ENCODE measurements at places on chromosomes 1 and 21. TPM values are rescaled to one million over a fixed set of nuclear protein-coding genes. Genes with fewer than 3 reads are reported as not detected.

- peaks cover 2% of the 10 kb centered on the region for H3K4me1 ChIP-seq
- H3K27ac ChIP-seq = no peak overlapping the region
- H3K27me3 ChIP-seq = peaks cover 7% of the 10 kb centered on the region
- no peak overlapping the region for H3K4me3 ChIP-seq
These were observed 16.4 kb downstream of the EPHA2 start for GRCh38 chr1:16139473-16139962.

- no peak overlapping the region for H3K4me3 ChIP-seq
- no peak for DNase-seq
- H3K4me1 ChIP-seq = no peaks in the 10 kb centered on the region
- no peaks in the 10 kb centered on the region for H3K27me3 ChIP-seq
- no peak overlapping the region for H3K27ac ChIP-seq
These were observed 11.4 kb downstream of the DEPDC1 start for GRCh38 chr1:68485431-68486022.

- no peaks in the 10 kb centered on the region for H3K27me3 ChIP-seq
- H3K27ac ChIP-seq = no peak overlapping the region
- no peak overlapping the region for H3K4me3 ChIP-seq
- no peaks in the 10 kb centered on the region for H3K36me3 ChIP-seq
These were observed 138.2 kb upstream of the BRINP3 start for GRCh38 chr1:190615818-190616217.

- no peaks in the 10 kb centered on the region for H3K36me3 ChIP-seq
- no peaks in the 10 kb centered on the region for H3K27me3 ChIP-seq
- no peak overlapping the region for H3K4me3 ChIP-seq
- no peak overlapping the region for H3K27ac ChIP-seq
- H3K4me1 ChIP-seq = no peaks in the 10 kb centered on the region
These were observed 81.0 kb downstream of the RGS7 start for GRCh38 chr1:241275981-241276380.

DNA sequence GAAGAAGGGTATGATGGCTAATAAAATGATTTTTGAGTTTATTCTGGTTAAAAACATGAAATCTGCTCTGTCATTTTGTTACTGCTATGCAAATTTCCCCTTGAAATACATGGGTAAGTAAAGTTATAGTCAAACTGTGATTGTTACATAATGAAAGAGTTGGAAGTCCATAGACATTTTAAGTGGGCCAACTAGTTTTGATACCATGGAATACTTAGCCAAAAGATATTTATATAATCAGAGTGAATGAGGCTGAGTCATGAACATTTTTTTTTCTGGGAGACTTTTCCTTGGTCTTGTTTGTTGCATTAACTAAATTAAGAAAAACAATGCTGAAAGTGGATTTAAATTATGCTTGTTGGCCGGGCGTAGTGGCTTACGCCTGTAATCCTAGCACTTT lies 58.2 kb upstream of the MPC2 start:
- H3K27ac ChIP-seq = no peak overlapping the region
- peaks cover 17% of the 10 kb centered on the region for H3K36me3 ChIP-seq
- no peaks in the 10 kb centered on the region for H3K27me3 ChIP-seq
- no peak for DNase-seq
- H3K4me3 ChIP-seq = no peak overlapping the region
- peaks cover 5% of the 10 kb centered on the region for H3K4me1 ChIP-seq

- DNase-seq = no peak
- H3K27me3 ChIP-seq = no peaks in the 10 kb centered on the region
- H3K36me3 ChIP-seq = no peaks in the 10 kb centered on the region
- no peak overlapping the region for H3K27ac ChIP-seq
- H3K4me3 ChIP-seq = no peak overlapping the region
- peaks cover 38% of the 10 kb centered on the region for H3K4me1 ChIP-seq
These were observed 56.6 kb upstream of the PPP2R5A start for GRCh38 chr1:212228591-212229119.

DNA sequence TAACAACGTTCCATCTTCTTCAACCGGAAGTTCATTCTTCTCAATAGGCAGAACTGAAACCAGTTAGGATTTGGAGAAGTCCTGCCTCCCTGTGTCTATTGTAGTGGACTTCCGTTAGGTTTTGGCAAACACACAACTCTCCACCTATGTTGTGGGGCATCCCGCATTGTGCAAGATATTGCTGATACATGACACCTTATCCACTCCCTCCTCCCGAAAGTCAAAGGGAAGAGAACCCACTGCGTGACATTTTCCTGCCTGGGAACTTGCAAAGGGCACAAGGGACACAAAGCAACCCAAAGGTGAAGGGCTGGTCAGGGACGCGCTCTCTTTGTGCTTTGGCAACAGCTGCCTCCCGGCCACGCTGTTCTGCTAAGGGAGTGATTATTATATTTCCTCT lies 164.8 kb downstream of the TPR start:
- peaks cover 60% of the 10 kb centered on the region for H3K27me3 ChIP-seq
- H3K27ac ChIP-seq = no peak overlapping the region
- peaks cover 11% of the 10 kb centered on the region for H3K4me1 ChIP-seq
- no peak overlapping the region for H3K4me3 ChIP-seq

DNA sequence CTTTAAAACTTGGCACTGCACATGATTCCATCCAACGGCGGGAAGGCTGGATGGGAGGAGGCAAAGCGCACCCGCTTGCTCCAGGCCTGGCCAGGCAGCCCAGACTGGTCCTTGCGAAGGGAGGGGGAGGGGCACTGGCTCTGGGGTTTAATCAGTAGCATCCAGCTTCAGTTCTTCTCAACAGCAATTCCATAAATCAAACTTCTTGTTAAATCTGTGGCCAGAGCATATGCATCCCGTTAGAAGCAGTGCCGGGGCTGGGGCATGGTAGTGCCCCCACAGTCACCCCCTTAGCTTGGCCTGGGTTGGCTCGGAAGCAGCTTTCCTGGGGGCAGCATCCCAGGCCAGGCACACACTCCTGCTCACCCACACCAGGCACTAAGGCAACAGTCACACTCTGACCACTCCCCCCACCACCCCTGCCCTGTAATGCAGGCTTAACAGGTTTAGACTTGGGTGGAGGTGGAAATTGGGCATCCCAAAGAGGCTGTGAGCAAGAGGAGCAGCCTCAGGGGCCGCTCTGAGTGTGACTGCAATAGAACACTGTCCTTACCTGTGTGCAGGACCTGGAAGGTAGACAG lies 94.1 kb upstream of the CASZ1 start:
- H3K36me3 ChIP-seq = no peaks in the 10 kb centered on the region
- H3K27me3 ChIP-seq = peaks cover 46% of the 10 kb centered on the region
- no peak overlapping the region for H3K27ac ChIP-seq
- H3K4me3 ChIP-seq = no peak overlapping the region
- no peak for DNase-seq

DNA sequence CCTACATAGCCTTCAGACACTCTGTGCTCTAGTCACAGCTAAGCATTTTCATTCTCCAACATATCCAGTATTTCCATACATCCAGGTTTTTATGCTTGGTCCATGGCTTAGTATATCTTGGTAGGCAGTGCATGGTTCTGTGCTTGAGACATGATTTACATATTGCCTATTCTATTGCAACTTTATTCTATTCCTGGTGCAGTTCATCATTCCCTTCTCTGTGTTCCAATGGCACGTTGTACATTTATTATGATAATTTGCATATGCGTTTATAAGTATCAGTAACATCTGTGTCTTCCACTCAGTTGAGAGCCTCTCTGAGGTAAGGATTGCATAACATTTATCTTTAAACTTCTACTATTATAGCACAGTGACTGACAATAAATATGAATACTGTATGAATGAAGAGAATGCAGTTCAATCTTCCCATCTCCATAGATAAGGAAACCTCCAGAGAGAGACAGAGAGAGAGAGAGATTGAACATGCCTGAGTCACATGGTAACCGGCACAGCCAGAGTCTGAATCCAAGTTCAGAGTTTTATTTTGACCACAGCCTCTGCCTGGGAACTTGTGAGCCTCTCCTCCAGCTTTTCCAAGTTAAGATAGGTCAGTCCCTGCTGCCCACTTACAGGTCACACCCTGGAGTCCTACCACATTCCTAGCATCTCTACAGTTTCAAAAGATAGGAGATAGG lies 41.5 kb downstream of the PLPPR5 start:
- no peak for DNase-seq
- no peaks in the 10 kb centered on the region for H3K27me3 ChIP-seq
- H3K36me3 ChIP-seq = no peaks in the 10 kb centered on the region
- H3K4me3 ChIP-seq = no peak overlapping the region

DNA sequence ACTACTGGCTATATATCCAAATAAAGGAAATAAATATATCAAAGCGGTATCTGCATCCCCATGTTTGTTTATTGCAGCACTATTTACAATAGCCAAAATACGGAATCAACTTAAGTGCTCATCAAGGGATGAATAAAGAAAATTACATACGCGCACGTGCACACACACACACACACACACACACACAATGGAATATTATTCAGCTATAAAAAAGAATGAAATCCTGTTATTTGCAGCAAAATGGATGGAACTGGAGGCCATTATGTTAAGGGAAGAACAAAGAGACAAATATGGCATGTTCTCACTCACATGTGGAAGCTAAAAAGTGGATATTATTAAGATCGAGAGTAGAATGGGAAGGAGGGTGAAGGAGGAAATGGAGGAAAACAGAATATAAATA lies 20.2 kb downstream of the COPA start:
- H3K36me3 ChIP-seq = peaks cover 63% of the 10 kb centered on the region
- no peak overlapping the region for H3K27ac ChIP-seq
- no peak for DNase-seq
- no peak overlapping the region for H3K4me3 ChIP-seq
- H3K27me3 ChIP-seq = no peaks in the 10 kb centered on the region

DNA sequence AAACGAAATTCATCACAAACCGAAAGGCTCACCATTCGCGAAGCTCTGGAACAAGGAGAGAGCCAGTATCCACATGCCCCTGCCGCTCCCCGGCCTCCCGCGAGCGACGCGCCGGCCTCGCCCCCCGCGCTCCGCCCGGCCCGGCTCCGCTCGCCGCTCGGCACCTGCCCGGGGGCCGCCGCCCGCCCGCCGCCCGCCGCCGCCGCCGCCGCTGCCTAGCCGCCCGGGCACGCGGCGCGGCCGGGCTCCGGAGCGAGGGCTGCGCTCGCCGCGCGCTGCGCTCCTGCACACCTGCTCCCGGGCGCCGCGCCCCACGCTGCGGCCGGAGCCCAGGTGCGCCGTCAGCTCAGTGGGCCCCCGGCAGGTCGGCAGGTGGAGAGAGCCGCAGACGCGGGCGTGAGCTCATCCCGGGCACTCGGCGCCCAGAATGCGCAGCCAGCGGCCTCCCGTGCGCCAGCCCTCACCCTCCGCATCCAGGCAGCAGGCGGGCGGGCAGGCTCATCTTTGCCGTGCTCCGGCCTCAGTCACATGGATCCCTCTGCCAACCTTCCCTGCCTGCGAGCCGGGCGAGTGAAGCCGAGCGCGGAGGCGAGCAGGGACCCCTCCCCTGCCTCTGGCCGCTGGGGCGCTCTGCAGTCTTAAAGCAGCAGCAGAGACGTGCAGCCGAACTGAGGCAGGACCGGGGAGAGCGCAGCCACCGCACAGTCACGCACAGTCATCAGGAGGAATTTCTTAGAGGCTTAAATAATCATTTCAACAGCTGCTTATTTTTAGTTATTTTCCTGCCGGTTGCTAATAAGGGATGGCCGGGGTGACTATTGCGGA lies at the start of gene DSCAM:
DSCAM (minus strand) TSS at position 572 of the 825 bp plus-strand sequence; CDS start at position 75, 497 bp downstream.
- H3K4me1 ChIP-seq = no peaks in the 10 kb centered on the region
- H3K27me3 ChIP-seq = peaks cover 37% of the 10 kb centered on the region
- no peaks in the 10 kb centered on the region for H3K36me3 ChIP-seq
- no peak within 1 kb of the TSS for H3K27ac ChIP-seq
- H3K4me3 ChIP-seq = no peak within 1 kb of the TSS

DNA sequence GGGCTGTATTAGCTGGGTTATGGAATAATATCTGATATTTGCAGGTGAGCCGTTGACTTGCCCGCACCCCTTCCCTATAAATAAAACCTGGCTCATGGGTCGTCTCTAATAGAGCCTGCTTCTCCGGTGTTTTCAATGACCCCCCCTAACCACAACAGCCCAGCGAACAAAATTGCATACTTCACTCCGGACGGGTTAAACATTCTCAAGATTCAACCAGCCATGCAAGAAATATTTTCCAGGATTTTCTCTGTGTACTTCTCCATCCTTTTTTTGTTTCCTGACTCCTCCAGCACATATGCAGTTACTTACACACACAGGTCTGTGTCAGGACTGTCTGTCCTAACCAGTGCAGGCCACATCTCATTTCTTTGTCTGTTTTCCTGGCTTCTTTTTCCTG lies 267.7 kb downstream of the ZNF648 start:
- H3K27ac ChIP-seq = no peak overlapping the region
- DNase-seq = no peak
- H3K27me3 ChIP-seq = no peaks in the 10 kb centered on the region

GRCh38 chr1:34455121-34455520 lies 278.4 kb downstream of the C1orf94 start:
- DNase-seq = no peak
- no peaks in the 10 kb centered on the region for H3K4me1 ChIP-seq
- H3K36me3 ChIP-seq = no peaks in the 10 kb centered on the region
- no peak overlapping the region for H3K4me3 ChIP-seq

- no peak for DNase-seq
- H3K27ac ChIP-seq = no peak overlapping the region
These were observed 545.1 kb downstream of the PLPP3 start for GRCh38 chr1:56034222-56034621.

DNA sequence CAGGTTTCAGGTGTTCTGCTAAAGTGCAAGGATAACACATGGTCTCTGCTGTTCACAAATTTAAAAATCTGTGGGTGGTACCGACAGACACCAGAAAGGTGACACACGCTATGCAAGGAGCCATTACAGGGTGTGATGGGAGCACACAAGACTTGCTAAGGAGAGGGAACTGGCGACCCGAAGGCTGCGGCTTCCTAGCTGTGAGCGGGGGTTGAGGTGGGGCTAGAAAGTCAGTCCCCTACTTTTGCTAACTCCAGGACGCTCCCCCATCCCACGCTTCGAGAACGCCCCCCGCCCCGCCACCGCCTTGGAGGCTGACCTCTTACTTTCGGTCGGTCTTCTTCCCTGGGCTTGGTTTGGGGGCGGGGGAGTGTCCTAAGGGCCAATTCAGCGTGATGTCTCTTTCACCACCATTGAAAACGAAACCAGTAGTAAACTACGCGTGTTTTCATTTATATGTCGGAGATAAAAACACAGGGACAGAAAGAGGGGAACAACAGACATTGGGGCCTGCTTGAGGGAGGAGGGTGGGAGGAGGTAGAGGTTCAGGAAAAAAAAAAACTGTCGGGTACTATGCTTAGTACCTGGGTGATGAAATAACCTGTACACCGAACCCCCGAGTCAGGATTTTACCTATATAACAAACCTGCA lies 1.1 kb downstream of the CKS1B start:
- DNase-seq = peak; percentile 71
- H3K27me3 ChIP-seq = no peaks in the 10 kb centered on the region
- H3K27ac ChIP-seq = no peak overlapping the region
- no peak overlapping the region for H3K4me3 ChIP-seq

The DVL1 gene
- 34.0 TPM for total RNA-seq

The PLPPR4 gene
- total RNA-seq = not detected

The PTPRC gene
- total RNA-seq = 862 TPM

The DIO1 gene
- not detected for total RNA-seq
